Gastroesophageal sphincter (tissue), 4 donors: ENCODE measurements at places on chromosomes 5 and 9.
A peak's percentile ranks its signal among the peaks of the same experiment; 100 is the strongest.

DNA sequence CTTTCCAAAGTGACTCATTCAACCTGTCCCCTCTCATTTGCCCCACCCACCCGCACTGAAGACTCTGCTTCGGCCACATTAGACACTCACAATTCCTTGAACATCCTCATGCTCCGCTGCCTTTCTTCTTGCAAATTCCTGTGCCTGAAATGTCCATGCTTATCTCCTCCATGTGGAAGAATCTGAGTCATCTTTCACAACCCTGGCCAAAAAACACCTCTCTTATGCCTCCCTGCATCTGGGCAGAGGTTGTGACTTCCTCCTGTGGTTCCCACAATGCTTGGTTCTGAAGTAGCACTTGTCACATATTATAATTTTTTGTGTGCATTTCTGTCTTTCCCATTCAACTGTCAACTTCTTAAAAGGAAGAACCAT, 238.6 kb downstream of the ENC1 start:
- no peak for ATAC-seq

- ATAC-seq: no peak
Measured at GRCh38 chr9:96149533-96150280, 152.3 kb downstream of the HSD17B3 start.

GRCh38 chr5:115369430-115370144, 73.1 kb upstream of the CCDC112 start:
- ATAC-seq: no peak

DNA sequence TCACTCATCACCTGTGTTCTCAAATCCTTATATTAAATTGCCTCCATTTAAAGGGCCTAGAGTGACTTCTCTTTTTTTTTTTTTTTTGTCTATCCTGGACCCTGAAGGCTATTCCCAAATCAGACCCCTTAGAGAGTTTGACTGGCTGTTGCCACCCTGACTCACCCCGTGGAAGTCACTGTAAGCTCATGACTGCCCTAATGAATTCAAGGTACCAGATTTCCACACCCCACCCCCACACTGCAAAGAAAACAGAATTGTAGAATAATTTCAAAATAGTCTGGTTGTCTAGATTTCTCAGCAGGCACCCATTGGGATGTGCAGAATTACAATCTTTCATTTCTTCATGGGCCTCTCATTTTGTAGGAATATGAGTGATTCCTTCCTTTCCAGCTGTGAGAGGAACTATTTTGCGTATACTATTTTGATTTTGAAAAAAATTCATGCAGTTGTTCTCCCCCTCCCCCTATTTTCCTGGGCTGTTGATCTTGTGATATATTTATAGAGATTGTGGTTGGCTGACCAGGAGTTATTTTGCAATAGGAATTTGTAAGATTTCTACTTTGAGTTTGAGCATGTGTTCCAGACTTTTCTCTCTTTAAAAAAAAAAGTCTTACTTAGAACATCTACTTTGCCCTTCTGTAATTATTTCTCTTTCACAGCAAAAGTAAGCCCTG, 79.1 kb downstream of the ZNF618 start:
- peak; percentile 62 for ATAC-seq

DNA sequence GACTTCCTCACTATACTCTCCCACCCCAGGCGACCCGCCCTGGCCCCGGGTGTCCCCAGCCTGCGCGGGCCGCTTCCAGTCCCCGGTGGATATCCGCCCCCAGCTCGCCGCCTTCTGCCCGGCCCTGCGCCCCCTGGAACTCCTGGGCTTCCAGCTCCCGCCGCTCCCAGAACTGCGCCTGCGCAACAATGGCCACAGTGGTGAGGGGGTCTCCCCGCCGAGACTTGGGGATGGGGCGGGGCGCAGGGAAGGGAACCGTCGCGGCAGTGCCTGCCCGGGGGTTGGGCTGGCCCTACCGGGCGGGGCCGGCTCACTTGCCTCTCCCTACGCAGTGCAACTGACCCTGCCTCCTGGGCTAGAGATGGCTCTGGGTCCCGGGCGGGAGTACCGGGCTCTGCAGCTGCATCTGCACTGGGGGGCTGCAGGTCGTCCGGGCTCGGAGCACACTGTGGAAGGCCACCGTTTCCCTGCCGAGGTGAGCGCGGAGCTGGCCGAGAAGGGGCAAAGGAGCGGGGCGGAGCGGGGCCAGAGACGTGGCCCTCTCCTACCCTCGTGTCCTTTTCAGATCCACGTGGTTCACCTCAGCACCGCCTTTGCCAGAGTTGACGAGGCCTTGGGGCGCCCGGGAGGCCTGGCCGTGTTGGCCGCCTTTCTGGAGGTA, 2.1 kb downstream of the CA9 start:
- peak; percentile 14 for ATAC-seq

- no peak for ATAC-seq
Measured at GRCh38 chr9:89799766-89800165, 195.0 kb downstream of the GADD45G start.

- ATAC-seq: no peak
Measured at GRCh38 chr5:72991394-72991793, 35.6 kb downstream of the FCHO2 start.

- ATAC-seq: no peak
Measured at GRCh38 chr5:124302533-124302932, 443.9 kb downstream of the ZNF608 start.

DNA sequence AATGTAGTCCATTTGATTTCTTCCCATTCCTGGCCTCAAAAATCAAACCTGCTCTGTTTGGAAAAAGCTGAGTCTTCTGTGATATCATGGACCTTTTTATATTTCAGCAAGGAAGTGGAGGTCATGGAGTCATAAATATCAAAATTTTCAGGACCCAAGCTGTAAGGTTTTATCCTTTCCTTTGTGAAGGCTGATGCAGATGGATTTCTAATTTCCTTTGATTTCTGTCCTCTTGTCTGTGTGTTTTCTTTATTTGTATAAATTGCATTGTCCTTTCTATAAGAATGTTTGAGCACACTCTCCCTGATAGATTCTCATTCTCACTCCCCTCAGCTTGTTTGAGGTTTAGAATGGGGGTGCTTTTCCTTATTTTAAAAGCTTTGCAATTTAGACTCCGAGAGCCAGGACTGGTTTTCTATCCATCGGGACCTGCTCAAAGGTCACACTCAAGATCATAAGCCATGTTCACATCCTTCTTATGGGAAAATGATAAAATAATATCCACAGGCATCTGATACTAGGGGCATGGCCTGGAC, 127.4 kb upstream of the TMEM161B start:
- ATAC-seq: no peak

DNA sequence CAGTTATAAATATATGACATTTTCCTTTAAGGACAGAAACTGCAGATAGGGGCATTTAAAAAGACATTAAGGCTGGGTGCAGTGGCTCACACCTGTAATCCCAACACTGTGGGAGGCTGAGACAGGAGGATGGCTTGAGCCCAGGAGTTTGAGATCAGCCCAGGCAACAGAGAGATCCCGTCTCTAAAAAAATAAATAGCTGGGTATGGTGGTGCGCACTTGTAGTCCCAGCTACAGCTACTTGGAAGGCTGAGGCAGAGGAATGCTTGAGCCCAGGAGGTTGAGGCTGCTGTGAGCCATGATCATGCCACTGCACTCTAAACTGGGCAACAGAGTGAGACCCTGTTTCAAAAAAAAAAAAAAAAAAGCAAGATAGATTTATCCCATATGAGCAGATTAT, 63.6 kb downstream of the CSNK1A1 start:
- no peak for ATAC-seq

DNA sequence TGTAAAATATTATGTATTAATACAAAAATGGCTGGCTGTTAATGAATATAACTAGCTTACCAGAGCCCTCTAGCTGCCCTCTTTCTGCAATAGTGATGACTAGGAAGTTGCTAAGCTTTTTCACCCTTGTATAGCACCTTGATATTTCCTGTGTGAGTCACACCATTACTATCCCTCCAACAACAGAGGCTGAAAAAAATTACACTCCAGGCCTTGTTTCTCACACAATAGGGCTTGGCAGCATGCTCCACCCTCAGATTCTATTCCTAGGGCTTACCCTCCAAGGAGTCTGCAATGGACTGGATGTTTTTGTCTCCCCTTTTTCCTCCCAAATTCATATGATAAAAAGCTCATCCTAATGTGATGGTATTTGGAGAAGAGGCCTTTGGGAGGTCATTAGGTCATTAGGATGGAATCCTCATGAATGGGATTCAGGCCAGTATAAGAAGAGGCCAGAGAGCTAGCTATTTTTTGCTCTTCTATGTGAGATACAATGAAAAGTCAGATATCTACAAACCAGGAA, 184.6 kb upstream of the MAP1B start:
- ATAC-seq: peak; percentile 69

- ATAC-seq: no peak
Measured at GRCh38 chr5:90802474-90803317, 244.1 kb downstream of the ADGRV1 start.

DNA sequence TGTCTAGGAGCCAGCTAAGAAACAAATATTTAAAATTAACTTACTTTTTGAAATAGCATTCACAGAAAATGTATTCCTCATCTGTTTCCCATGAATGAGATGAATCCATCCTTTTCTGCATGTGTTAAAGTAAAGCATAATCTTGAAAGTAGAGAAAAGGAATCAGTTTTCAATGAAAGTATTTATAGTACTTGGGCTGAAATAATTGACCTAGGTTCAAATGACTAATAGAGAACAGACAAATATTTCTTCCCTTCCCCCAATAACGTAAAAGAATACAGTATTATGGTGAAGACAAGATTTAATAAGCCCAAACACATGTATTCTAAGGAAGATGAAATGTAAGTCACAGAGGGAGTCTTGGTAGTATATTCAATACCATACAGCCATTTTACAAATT, 403.5 kb downstream of the ZNF608 start:
- ATAC-seq: no peak

DNA sequence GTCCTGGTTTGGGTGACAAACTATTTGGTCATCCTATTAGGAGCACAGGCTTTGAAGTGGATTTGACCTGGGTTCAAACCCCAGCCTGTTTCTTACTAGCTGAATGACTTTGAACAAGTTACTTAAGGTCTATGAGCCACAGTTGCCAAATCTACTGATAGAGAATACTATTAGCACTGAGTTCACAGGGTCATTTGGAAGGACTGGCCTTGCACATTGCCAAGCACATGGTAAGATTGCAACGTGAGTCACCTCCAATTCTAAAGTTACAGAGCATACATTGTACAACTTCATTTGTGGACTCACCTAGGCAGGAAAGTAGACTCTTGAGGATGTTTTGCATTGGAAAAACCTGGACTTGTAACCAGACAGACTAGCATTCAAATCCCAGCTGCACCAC, 38.9 kb downstream of the MFAP3 start:
- ATAC-seq: peak; percentile 66

GRCh38 chr9:92094655-92095054, 20.6 kb downstream of the SPTLC1 start:
- ATAC-seq: no peak

DNA sequence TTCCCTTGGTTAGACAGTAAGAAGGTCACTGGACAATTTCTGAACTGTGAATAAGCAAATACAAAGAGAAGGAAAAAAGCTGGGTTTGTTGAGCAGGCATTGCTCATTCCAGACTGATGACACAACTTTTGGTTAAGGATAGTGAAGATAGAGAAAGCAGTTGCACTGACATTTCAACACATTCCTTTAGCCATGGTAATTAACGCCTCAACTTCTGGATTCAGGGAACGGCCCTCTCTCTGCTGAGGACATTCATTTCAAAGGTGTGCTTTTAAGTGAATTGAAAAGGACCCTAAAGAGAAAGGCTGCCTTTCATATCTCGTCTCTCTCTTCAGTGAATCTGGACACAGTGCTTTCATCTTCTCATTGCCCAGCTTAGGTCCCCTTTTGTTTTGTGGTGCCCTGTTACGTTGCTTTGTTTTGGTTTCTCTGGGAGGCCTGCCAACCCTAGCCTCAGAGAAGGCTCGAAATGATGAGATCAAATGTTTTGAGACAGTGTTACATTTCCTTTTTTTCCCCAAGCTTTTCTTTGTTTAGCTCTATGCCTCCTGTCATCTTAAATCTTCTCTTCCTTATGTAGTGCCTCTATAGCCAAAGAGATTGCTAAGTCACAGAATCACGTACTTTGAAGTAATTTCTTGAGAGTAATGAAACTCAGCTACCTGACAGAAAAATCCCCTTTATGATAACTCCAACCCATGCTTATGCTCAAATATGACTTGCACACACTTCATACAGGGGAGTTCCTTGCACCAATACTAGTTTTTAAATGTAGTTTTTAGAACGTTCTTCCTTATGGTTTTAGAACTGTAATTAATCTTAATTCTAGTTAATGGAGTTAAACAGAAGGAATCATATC, 94.4 kb upstream of the IFNE start:
- peak; percentile 57 for ATAC-seq

DNA sequence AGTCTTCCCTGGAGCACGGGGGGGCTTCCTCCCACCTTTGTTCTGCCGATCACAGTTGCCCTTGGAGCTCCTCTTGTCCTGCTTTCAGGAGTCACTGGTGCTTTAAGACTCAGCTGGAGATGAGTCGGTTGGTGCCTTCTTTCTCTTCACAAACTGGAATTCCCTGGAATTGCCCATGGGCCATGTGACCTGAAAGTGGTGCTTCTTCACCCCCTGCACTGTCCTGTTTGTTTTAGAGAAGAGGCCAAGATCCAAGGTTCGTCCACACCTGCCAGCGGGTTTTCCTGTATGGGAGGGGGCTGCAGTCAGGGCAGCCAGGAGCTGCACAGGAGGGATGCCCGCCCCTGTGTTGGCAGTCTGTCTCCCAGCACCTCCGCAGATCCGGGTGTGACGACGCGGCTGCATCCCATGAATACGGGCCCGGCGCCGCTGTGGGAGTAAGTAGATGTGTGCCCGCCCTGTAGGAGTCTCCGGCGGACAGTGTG, 9.5 kb upstream of the MRPS2 start:
- no peak for ATAC-seq

GRCh38 chr9:98871558-98872065, 64.1 kb downstream of the GALNT12 start:
- no peak for ATAC-seq

- no peak for ATAC-seq
Measured at GRCh38 chr9:130542457-130543228, 36.7 kb upstream of the FUBP3 start.

GRCh38 chr9:104810421-104811339, 46.8 kb downstream of the NIPSNAP3B start:
- ATAC-seq: peak; percentile 49

DNA sequence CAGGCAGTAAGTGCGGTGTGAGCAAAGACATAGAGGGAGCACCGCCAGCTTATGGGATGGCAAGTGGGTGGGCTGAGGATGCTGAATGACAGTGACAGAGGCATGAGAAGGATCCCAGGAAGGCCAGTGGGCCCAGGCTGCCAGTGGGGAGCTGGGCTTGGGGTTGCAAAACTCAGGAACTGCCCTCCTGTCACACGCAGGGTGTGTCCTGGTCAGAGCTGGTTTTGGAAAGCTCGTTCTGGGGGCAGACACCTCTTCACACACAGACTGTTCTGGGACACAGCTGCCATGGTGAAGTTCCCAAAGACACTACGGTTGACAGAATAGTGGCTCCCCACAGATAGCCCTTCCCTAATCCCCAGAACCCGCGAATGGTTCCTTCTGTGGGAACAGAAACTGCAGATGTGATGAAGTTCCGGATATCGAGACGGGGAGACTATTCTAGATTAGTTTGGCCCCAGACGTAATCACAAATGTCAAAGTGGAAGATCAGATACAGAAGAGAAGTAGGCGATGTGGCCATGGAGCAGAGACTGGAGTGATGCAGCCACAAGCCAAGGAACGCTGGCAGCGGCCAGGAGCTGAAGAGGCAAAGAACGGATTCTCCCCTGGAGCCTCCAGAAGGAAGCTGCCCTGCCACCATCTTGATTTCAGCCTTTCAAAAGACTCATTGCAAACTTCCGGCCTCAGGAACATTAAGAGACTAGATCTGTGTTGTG, 159.0 kb downstream of the COL23A1 start:
- no peak for ATAC-seq
